ENCODE measurements at places on chromosomes 5 and 9.

GRCh38 chr9:87570000-87570908 lies 72.6 kb downstream of the DAPK1 start:
- no peak for DNase-seq

- peak; percentile 49 for DNase-seq
These were observed 84.8 kb downstream of the WNK2 start for GRCh38 chr9:93268551-93269314.

GRCh38 chr5:16812911-16813310 lies 123.2 kb downstream of the MYO10 start:
- no peak for DNase-seq

DNA sequence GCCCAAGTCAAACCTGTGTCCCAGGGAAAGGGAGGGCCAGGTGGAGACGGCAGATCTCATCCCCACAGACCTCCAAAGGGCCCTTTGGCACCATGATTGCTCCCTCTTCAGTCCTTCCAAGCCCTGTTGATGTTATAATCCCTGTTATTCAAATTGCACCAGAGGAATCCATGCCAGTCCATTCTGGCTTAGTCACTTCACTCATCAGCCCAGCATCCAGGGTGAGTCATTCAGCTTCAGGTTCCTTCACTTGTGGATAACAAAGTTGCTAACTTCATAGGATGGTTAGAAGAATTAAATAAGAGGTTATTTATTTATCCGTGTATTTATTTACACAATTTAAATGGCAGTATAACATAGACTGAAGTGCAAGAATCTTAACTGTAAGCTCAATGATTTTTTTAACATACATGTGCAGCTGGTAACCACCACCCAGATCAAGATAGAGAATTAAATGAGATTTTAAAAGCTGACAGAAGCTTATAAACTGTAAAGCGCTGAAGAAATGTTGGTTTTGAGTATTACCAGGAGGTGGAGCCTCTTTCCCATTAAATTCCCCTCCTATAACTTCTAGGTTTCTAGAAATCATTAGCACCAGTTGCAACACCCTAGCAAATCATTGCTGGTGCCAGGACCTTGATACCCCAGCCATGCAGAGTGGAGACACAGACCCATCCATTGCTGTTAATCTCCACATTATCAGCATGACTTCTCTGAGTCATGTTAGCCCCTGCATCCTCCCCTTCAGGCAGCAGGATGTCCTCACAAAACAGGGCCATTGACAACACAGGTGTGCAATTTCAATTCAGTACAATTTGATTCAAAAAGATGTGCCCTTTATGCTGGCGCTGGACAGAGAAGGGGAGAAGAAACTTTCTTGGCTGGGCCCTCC lies 77.4 kb downstream of the SEC61B start:
- no peak for DNase-seq

DNA sequence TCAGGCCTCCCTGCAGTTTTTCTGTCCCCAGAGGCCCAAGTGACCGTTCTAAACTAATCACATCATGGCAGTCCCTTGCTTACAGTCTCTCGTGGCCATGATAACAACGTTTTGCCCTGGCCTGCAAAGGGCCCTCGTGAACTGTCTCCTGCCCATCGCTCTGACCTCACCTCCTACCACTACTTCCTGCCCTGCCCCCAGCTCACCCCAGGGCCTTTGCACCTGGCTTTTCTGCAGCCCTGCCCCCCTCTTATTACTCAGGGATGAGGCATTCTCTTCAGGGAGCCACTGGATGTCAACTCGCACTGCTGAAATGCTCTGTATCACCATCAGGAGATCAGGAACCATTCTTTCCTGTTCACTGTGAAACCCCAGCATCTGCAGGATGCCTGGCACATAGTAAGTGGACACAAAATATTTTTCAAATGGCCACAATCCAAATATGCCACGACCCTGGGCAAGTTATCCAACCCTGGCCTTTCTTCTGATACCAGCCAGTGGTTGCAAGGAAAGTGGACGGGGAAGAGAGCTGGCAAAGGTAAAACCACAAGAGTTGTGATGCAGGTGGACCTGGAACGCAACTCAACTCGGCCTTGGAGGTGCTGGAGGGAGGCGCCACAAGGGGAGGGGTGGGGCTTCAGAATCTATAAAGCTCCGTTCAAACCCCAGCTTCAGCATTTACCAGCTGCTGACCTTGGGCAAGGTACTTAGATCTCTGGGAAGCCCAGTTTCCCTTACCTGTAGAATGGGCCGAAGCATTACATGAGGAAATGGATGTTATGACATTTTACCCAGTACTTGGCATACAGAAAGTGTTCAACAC lies 1.7 kb downstream of the SNCB start:
- no peak for DNase-seq

DNA sequence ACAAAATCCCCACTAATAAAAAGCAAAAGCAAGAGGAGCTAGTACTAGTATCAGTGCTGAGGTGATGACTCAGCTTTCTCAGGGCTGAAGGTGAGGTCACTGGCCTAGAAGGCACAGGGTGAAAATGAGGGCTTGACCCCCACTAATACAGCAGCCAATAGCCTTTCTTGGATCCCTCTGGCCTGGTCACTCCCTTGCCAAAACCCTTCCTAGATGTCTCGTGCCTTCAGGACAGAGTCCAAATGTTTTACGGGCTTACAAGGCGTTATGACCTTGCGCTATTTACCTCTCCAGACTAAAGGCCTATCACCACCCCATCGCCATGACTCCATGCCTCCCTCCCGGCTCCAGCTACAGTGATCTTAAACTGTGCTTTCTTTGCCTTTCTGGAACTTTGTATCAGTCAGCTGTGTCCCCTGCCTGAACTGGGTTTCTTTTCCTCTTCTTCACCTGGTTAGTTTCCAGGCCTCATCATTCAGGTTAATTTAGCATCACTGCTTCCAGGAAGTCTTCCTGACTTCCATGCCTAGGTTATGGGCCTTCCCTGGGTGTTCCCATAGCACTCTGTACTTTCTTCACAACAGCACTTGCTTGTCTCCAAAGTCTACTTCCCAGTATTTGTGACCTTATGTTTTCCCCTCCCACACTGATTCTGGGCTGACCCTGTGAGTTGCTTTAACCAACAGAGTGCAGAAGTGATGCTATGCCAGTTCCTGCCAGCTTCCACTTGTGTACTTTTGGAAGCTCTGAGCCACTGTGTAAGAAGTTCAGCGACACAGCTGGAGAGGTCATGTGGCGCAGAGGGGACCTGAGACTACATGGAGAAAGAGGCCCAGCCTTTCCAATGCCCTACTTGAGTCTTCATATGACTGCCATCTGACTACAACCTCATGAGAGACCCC lies 4.2 kb upstream of the DELE1 start:
- no peak for DNase-seq

DNA sequence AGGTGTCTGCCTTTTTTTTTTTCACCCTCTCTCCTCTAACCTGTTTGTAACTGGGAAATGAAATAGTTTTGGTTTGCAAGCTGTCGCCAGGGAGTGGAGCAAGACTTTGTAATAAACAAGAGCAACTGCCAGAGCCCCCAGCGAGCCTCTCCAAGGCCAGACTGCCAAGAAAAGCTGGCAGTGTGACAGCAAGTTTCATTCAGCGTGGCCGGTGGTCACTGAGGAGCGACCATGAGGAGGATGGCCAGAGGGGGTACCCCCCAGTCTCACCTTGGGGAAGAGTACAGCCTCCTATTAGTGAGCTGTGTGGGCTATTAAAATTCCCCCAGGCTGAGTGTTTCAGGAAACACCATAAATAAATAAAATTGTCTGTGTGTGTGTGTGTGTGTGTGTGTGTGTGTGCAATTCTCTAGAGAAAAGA lies 49.9 kb downstream of the ZFAND5 start:
- DNase-seq = no peak

DNA sequence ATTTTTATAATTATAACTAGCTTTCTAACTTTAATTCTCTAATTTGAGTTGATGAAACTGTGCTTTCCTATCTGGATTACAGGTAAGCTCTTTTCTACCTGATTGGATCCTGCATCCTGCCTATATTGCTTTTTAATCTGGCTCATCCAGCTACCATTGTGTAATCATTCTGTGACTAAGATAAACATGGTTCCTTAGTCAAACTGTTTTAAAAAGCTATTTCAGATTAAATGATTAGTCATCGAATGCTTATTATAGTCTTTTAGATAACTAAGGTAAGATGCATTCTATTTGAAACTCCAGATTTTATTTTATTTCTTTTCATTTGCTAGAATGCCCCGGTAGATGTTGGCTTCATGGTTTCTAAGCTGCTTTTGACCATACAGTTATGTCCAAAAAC lies 50.7 kb downstream of the ICE1 start:
- DNase-seq = no peak

Measured in activated naive CD4-positive, alpha-beta T cell treated with anti-CD3 and anti-CD28 coated beads, Interleukin-2, amount 50 U/mL, for 16 hours (primary cell).